Stimulated activated CD8-positive, alpha-beta memory T cell treated with anti-CD3 and anti-CD28 coated beads, Interleukin-7, amount 100 ng/mL, for 1 hour (primary cell): ENCODE measurements at places on chromosomes 6 and 20.

DNA sequence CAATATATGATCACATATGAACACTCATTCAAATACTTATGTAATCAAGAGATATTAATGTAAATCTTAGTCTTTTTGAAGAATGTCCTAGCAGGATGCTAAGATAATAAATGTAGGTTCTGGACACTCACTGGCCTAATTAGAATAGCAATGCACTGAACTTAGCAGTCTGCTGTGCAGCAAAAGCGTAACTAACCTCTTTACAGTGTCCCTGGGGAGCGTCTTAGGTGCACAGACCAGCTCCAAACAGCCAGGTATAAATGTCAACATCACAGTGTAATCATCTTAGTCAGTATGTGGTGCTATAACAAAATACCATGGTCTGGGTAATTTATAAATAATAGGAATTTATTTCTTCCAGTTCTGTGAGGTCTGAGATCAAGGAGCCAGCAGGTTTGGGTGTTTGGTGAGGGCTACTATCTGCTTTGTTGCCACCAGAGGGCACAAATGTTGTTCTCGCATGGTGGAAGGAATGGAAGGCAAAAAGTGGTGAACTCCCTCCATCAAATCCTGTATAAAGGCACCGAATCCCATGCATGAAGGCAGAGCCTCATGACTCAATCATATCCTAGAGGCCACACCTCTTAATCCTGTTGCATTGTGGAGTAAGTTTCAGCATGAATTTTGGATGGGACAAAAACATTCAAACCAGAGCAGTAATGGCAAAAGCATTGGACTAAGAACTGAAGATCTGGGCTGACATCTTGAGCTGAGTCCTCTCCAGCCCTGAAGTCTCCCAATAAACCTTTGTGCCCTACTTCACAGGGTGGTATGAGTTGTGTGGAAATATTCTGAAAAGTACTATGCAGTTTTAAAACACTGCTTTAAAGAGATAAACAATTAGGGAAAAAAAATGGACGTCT is 41.8 kb upstream of the FOXO3 start:
- DNase-seq: no peak

GRCh38 chr6:8683204-8683603 is 247.9 kb upstream of the SLC35B3 start:
- DNase-seq: no peak

GRCh38 chr6:168968228-168968627 is 285.4 kb downstream of the THBS2 start:
- DNase-seq: no peak

DNA sequence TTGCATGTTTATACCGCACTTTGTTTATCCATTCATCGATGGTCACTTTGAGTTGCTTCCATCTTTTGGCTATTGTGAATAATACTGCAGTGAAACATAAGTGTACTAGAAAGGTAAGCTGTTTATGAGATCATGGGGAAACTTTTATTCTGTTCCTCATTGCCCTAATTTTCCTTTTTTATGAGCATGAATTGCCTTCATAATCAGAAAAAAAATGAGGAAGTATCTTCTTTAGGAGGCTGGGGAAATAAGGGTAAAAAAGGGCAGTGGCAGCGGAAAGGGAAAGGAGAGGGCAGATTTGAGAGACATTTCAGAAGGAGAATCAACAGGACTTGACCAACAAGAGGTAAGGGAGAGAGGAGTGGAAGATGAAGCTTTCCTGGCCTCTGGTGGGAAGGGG is 14.3 kb upstream of the SERINC3 start:
- no peak for DNase-seq
